ENCODE measurements at places on chromosomes 11 and 22.

GRCh38 chr11:131253142-131253655, 117.2 kb upstream of the NTM start:
- no peak for DNase-seq

- no peak for DNase-seq
Observed at GRCh38 chr22:34696557-34696956, 369.4 kb upstream of the ISX start.

DNA sequence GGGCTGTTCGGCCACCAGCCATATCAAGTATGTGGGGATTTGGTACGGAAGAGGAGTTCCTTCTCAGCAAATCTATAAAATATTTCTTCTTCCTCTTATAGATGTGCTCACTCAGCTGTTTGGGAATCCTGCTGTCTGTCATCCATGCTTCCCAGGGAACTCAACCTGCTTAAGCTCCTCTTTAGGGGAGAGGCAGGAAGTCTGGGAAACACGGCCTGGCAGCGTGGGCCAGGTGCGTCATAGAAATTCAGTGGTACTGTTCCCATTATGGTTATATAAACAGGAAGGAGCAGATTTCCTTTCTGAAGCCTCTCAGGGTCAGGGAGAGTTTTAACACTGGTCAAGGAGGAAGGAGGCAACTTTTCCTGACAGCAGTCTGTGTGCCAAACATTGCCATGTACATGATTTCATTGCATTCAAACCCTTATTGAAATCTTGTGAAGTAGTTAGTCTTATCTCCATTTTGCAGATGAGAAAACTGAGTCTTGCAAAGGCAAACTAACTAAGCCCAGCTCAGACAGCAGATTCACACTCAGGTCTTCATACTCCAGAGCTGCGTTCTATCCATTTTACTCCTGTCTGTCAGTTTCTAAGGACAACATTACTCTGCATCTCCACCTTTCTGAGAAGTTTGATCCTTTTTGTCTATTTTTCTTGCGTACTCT, 35.4 kb upstream of the AMOTL1 start:
- no peak for DNase-seq

GRCh38 chr11:69080257-69080995, 31.7 kb downstream of the TPCN2 start:
- no peak for DNase-seq

GRCh38 chr11:118907051-118908042, 18.4 kb downstream of the BCL9L start:
- peak; percentile 84 for DNase-seq

Measured in effector CD4-positive, alpha-beta T cell (primary cell).